IMR-90 (cell line): ENCODE measurements at places on chromosomes 3 and 15.

DNA sequence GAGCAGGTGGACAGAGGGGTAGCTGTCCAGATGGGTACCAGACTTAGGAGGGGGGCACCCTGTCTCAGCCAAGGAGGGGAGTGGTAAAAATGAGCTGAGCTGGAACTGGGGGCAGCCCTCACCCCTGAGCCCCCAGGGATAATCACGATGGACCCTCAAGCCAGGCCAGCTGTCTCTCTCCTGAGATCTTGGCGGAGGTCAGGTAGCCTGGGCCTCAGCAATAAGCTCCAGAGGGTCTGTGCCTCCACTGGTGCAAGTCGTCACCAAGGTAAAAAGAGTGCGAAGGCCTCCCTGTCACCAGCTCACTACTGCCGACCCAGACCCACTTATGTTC lies 5.1 kb downstream of the SLC38A3 start:
- DNase-seq = no peak

- DNase-seq = no peak
Measured at GRCh38 chr3:197331131-197331530, 32.7 kb upstream of the DLG1 start.

- DNase-seq = no peak
Measured at GRCh38 chr15:58037723-58038301, 27.7 kb downstream of the ALDH1A2 start.

DNA sequence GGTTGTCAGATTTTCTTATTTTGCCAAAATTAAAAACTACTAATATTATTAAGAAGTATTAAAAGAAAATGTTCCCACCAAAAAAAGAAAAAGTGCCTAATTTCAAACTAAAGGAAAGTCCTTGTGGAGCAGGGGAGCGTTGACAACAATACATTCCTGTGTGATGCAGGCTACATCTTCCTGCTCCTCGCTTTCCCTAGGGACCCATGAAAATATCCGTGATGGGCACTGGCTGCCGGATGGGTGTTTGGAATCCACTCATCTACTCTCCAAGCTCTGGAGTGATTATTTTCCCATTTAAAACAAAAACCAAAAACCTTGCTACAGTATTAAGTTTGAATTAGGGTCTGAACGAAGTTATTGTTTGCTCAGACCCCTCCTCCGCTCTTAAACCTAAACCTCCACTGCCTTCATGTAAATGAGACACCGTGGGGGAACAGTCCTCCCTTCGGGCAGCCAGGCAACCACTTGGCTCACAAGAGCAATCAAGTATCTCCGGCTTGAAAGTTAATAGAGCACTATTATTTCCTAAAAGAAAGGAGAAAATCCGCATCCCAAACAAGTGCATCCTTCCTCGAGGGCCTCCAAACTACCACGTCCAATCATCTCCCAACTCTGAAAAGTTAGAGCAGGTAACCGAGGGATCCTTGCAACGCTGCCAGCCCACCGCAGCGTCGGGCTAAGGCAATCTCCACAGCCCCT lies 1.5 kb downstream of the ITGB5 start:
- no peak for DNase-seq

- DNase-seq = no peak
Measured at GRCh38 chr3:143016321-143016972, 15.1 kb downstream of the U2SURP start.
